ENCODE measurements at places on chromosomes 2 and 18.

DNA sequence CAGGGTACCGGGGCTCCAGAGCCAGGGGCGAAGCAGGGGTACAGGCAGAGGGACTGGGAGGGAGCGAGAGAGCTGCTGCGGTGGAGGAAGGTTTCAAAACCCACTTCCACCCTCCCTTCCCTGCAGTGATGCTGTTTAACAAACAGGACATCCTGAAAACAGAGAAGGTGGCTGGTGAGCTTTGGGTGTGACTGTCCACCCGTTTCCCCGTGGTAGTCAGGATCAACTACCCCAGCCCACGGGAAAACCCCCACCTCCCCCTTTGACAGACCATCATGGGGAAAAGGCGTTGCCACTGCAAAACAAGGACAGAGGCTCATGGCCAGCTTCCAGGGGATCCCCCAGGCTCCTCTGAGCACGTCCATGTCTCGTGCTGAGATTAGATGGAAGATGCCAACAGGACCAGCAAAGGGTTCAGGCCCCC is 12.9 kb downstream of the TMEM185B start:
- DNase-seq: no peak

DNA sequence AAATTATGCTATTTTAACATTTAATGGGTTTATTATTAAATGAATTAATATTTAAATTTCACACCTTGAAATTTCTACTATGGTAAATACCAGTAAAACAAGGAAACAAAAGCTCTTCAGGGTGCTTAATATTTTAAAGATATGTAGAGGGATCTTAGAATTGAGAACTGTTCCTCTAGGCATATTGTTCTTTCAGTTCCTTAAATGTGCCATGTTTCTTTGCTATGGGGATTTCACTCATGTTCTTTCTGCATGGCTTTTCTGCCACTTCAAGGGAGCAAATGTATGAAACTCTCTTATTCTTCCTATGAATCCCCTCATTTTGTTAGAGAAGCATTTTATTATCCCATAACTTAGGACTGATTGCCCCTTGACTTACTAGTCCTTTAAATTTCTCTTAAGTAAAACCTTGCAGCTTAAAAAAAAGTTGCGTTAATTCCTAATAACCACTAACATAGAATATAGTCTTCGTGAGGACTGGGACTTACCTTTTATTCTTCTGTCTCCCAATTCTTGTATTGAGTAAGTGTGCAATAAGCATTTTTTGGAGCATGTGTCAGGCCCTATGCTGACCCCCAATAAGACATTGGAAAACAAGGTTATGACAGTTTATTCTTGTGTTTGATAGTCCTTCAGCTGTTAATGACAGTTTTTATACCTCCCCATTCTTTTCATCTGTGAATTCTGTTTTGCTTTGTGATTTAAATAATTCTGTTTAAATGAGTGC is 95.7 kb downstream of the BIRC6 start:
- no peak for DNase-seq

DNA sequence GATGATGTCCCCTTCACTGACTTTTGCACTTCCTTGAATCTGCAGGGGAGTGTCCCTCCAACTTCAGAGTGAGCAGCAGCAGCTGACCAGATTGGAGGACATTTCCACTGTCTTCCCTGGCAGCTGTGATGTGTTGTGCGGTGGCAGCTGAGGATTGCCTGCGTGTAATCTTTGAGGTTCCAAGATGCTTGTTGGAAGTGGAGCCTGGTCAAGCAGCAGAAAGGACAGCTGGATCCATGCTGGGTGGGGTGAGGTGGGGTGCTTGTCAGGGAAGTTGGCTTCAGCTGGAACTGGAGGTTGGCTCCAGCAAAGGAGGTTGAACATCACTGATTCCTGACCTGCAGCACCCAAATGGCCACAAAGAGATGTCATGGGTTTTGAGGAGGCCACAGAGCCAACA is 64.8 kb downstream of the ST3GAL5 start:
- DNase-seq: no peak

DNA sequence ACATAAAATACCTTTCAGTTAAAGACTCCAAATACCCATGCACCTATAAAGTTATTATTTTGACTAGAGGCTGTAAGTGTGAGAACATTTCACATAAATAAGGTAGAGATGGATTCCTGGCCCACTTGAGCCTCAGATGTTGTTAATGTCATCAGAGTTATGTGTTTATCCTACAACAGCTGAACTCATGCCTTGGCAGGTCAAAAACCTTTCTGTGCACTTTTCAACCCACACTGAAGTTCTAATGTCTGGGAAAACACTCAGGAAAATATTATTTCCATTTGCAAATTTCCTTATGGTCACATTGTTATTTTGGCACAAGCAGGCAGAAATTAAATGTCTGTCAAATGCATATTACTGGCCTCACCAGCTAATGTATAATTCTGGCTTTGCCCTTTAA is 209.2 kb downstream of the LNPK start:
- DNase-seq: no peak

DNA sequence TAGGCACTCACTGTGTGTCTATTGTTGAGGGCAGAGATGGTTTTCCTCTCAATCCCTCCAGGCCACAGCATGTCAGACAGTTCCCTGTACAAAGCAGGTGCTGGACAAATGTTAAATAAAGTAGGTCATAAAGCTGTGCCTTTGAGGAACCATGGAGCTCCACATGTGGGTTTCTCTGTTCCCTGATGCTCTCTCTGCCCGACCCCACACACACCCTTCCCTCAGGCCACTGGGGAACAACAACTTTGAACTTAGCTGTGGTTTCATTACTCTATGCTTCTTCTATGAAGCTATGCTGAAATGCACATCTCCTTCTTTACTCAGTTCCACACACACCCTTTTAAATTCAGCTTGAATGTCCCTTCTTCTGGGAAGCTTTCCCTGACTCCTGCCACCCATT is 415.3 kb downstream of the HRH4 start:
- no peak for DNase-seq

DNA sequence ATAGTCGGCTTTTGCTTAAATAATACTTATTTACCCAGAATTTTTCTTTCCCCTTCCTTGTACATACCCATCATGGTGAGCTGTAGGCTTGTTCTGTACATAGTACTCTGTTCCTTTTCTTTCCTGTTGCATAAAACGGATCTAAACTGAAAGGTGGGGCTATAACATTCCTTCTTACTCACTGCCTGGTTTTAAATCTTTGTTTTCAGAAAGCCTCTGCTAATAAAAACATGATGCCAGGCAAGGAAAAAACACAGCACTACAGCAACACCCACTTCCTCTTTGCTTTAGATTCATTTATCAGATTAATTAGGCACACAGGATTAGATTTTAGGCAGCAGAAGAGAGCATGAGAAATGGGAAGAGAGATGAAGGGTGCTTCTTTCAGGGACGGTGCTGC is 19.6 kb upstream of the STON1 start:
- no peak for DNase-seq

- DNase-seq: no peak
These were observed 25.8 kb downstream of the BIN1 start for GRCh38 chr2:127080938-127081755.

GRCh38 chr2:42504364-42505230 is 10.8 kb upstream of the KCNG3 start:
- DNase-seq: no peak

- DNase-seq: no peak
These were observed 29.9 kb downstream of the TTC32 start for GRCh38 chr2:19871836-19872235.

DNA sequence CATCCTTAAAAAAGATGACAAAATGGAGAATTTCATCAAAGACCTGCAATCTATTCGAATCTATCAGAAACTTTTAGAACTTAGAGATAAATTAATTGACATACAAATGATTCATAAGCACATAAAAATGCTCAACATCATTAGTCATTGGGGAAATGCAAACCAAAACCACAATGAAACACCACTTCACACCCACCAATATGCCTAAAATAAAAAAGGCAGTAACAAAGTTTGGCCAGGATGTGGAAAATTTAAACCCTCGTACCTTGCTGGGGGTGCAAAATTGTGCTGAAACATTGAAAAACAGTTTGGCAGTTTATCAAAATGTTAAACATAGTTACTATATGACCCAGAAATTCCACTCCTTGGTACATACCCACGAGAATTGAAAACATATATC is 11.5 kb upstream of the EIF2AK3 start:
- DNase-seq: no peak

GRCh38 chr2:229712136-229712535 is 2.2 kb downstream of the DNER start:
- no peak for DNase-seq

- DNase-seq: no peak
These were observed 33.2 kb upstream of the GALNT3 start for GRCh38 chr2:165827016-165827920.

GRCh38 chr18:69250305-69251151 is 150.2 kb upstream of the DOK6 start:
- no peak for DNase-seq

DNA sequence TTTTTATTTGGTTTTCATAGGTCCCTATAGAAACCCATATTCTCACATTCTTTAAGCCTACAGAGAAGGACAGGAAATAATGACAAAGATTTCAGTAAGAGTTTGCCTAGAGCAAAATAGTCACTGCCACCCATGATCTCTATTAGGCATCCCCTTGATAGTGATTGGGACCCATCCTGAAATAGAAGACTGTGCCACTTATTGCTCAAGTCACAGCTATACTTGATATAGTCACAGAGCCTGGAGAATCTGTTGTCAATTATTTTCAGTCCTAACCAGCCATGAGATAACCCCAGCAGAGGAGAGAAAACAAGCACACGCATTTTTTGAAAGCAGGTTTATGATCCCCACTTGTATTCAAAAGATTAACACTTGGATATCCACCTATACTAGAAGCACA is 8.2 kb downstream of the ERBB4 start:
- DNase-seq: no peak

DNA sequence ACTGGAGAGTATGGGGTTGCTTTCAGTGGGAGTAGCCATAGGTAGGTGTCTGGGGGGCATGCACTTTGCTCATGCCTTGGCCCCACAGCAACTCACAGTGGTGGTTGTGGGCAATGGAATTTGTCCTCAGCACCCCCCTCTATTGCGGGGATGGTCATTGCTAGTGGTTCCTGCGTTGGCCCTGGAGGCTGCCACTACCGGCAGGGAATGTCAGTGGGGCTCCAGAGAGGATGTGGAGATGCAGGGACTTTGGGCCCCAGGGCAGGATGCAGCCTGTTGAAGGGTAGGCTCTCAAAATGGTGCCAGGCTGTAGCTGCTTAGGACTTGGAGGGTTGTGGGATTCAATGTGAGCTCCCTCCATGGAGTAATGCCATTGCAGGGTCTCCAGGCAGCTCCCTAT is 125.0 kb downstream of the XRCC5 start:
- DNase-seq: no peak

DNA sequence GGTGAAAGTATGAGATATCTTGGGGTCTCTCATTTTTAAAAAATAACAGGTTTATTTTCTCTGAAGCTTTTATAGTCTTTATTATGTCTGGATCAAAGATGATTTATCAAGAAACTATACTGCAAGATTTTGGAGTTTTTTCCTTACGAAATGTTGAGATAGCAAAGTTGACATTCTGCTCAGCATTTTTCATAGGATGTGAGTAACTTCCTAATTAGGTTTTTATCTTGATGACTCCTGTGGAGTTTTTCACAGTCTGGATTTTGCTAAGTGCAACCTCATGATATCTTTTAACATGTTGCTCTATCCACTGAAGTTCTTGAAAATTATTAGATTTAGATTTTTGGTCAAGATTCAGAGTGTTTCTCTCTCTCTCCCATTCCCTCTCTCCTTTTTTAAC is 17.8 kb downstream of the TCF7L1 start:
- DNase-seq: no peak

DNA sequence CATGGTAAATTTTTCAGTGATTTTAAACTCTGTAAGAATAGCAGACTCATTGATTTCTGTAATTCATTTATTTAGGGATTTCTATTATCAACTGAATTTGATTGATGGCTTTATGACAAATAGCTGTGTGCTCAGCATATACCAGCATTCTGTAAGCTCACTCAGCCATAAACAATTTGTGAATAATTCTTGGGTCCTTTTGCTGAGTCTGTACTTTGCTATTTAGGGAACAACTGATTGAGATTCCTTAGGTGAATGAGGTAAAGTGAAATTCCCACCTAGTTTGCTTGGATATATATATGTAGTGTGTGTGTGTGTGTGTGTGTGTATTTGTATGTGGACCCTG is 76.7 kb upstream of the CAVIN2 start:
- no peak for DNase-seq

DNA sequence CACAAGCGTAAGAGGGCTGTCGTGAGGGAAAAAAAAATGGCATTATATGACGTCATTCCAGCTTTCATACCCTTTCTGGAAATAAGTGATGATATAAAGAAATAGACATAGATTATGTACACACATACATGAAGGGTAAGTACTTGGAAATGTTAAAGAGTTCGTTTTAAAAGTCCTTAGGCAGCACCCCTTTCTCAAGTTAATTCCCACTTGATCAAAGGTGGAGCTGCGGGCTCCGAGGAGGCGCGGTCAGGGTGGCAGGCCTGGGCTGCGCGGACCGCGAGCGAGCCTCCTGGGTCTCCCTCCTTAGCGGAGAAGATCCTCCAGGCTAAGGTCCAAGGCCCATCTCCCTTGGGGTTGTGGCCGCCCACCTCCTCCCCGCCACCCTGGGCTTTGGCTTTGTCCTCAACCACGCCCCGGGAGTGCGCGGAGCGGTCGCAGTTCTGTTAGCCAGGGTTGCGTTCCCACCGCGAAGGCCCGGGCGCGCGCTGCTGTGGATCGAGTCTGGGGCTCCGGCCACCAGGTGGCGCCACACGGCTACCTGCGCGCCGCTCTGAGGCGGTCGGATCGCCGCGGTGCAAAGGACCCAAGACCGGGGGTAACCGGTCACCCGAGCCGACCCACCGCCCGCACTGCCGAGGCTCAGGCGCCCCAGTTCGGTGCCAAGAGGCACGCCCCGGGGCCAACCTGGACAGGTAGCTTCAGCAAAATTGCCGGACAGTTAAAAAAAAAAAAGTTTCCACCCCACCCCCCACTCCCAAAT is 66.8 kb downstream of the HNRNPLL start:
- peak; percentile 95 for DNase-seq

DNA sequence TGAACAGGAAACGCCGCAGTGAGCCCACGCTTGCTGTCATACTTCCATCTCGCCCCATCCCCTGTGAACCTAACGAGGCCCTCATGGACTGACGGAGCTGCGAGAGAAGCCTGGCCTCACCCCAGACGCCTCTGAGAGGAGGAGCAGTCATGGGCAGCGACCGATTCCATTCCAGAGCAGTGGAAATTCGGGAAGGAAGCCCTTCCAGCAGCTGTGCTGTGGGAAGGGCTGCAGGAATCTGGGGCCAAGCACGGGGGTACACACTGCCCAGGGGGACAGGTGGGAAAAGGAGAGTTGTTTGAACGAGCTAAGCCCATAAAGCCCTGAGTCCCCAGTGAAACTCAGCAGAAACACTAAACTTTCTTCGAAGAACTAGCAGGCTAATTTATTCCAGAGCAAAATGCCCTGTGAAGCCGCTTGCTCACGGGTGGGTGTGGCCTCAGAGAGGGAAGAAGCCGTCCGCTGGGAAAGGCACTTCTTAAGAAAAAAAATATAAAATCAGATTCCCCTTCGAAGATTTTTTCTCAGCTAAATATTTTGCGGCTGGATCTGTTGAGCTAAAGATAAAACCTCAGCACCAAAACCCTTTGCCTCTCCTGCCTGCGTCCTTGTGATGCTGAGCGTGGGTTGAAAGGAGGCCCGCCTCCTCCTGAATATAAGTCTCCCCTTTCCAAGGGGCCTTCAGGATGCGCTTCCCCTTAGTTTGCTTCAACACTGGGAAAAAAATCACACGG is 38.2 kb downstream of the ANKMY1 start:
- DNase-seq: no peak

- DNase-seq: no peak
These were observed 57.0 kb upstream of the CHMP1B start for GRCh38 chr18:11794195-11794594.

GRCh38 chr2:27807476-27807875 is 36.0 kb downstream of the MRPL33 start:
- peak; percentile 16 for DNase-seq

GRCh38 chr18:48035556-48035860 is 105.0 kb upstream of the SMAD2 start:
- DNase-seq: no peak

All from nephron progenitor cell (in vitro differentiated cells).